CD4-positive, alpha-beta T cell treated with Interleukin-12 subunit alpha and Interleukin-12 subunit beta, for 1 hour (primary cell): ENCODE measurements at places on chromosomes 12 and 14.
A peak's percentile ranks its signal among the peaks of the same experiment; 100 is the strongest.

GRCh38 chr12:61272441-61272840, 987.8 kb upstream of the USP15 start:
- no peak for DNase-seq

DNA sequence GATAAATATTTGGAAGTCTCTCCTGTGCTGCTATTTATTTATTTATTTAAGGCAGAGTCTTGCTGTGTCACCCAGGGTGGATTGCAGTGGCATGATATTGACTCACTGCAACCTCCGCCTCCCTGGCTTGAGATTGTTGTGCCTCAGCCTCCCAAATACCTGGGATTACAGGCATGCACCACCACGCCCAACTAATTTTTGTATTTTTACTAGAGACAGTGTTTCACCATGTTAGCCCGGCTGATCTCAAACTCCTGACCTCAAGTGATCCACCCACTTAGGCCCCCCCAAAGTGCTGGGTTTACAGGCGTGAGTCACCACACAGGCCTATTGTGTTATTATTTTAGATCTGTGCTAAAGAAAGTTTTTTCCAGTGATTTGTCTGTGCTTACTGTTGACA, 225.2 kb downstream of the CCER1 start:
- DNase-seq, result no peak

DNA sequence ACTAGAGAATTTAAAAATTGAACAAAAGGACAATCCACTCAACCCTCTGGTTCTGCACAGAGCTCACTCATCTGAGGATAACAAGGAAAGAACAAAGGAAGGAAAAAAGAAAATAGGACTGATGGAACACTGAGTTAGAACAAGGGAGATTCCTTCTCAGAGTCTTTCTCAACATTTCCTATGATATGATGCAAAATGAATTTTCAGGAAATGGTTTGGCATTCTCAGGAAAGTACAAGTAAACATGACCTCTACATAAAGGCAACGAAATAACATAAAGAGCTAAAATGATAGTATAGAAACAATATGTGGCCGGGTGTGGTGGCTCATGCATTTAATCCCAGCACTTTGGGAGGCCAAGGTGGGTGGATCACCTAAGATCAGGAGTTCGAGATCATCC, 135.8 kb downstream of the ITPR2 start:
- DNase-seq, result no peak

DNA sequence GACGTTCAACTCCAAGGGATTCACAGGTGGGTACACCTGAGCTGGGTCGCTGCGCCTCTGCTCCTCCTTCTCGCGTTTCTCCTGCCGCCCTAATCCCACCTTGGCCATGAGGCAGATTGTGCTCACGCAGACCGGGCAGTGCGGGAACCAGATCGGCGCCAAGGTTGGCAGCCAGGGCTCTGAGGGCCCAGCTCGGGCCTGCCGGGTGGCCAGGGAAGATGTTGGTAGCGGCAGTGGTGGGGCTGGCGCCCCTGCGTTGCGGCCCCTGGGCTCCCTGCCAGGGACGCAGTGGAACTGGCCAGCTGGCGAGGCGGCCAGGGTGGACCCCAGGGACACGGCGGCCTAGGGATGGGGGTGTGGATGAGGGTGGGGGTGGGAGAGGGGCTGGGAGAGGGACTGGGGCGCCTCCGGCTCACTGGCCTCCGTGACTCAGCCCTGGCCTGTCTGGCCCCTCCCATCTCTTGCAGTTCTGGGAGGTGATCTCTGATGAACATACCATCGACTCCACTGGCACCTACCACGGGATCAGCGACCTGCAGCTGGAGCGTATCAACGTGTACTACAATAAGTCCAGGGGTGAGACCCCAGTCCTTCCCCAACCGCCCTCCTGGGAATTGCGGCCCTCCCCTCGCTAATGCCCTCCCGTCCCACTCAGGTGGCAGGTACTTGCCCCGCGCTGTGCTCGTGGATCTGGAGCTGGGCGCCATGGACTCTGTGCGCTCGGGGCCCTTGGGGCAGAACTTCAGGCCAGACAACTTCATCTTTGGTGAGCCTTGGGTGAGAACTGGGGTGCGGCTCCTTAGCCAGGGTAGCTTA, 114.9 kb upstream of the ALG10B start:
- no peak for DNase-seq

GRCh38 chr14:55416866-55417265, 5.2 kb upstream of the ATG14 start:
- peak; percentile 8 for DNase-seq

DNA sequence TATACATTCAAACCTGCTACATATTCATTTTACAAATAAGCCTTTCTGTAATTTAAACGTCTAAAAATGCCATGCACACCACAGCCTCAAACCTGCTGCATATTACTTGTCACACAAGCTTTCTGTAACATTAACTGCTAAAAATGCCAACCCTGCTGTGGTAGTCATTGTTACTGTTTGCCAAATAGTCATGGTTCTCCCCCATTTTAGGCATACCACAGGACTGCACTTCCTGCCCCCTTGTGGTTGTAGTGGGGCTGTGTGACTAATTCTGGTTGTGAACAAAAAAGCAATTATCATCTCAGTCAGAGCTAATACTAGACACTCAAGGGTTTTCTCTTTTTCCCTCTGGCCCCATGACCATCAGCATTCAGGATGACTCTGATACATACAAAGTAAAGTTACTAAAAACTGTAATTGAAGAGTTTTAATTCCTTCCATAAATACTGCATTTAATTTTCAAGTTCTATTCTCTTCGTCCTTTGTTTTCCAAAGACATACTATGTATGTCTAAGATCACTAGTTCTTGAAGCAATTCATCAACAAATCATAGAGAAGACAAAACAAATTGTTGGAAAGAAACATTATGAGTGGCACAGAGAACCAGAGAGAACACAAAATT, 5.7 kb upstream of the SLC35F4 start:
- DNase-seq, result no peak

- DNase-seq, result no peak
Observed at GRCh38 chr14:77902811-77903210, 102.9 kb downstream of the ADCK1 start.

DNA sequence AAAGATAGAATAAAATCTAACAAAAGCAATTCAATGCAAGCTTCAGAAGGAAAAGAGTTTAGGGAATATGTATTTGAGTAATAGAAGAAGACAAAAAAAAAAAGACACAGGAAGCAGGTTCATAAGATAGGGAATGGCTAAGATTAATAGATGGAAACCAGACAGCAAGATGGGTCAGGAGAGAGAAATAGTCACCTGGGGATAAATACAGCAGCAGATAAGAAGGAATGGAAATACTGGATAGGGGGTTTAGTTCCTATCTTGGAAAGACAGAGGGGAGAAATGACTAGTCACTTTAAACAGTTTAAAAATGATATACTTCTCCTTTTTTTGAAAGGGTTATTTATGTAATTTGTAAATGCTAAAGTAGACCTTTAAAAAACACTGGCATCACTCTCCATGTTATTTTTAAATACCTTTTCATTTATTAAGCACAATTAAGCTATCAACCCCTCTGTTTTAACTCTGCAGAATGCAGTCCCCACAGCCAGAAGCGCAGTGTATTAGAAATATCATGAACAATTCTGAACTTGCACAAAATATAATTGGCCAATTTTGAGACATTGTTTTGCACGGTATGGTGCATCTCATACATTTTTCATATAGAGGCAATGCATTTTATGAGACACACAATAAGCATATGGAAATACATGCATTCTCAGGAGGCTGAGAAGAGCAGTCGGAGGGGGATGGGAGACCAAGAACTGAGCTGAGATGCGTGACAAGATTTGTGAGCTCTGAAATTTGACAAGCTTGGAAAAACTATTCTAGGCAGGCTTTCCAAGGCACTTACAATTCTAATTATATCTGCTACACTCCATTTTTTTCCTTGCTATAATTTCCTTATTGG, 303.4 kb upstream of the PRICKLE1 start:
- no peak for DNase-seq

DNA sequence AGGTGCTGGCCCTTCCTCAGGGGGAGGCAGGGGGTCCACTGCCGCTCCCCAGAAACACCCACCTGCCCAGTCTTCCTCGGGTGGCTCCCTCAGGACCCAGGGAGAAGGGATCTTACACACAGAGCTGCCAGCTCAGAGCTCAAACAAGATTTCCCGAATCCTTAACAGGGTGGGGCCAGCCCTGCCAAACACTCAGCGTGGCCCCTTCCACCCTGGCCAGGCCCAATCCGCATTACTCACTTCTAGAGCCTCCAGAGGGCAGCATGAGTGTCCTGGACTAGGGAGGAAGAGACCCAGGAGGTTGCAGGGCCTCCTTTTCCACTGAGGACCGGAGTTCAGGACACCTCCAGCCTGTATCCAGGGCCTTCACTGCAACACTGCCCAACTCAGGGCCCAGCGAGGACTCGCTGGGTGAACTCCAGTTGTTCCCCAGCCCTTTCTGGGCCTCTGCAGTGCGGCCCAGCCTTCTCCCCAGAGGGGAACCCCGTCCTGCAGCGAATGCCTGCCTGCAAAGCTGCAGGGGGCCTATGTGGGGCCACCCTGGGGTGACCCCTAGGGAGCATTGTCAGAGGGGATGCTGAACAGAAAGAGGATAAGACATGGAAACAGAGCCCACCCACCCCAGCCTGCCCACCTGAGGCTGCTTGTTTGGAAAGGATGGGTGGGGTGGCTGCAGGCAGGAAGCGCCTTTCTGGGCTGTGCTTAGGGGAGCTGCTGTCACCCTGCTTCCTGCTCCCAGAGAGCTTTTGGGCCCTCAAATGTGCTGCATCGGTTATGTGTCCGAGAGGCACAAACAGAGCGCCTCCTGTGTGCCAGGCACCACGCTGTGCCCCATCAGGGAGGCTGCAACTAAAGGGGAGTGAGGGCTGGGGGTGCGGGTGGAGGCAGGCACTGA, 43.8 kb downstream of the CCNK start:
- DNase-seq, result no peak

GRCh38 chr14:73718418-73719251, 4.5 kb upstream of the PNMA1 start:
- no peak for DNase-seq

- no peak for DNase-seq
Observed at GRCh38 chr14:53365486-53366130, 212.5 kb upstream of the DDHD1 start.

GRCh38 chr12:72522411-72522810, 250.2 kb downstream of the TRHDE start:
- no peak for DNase-seq

DNA sequence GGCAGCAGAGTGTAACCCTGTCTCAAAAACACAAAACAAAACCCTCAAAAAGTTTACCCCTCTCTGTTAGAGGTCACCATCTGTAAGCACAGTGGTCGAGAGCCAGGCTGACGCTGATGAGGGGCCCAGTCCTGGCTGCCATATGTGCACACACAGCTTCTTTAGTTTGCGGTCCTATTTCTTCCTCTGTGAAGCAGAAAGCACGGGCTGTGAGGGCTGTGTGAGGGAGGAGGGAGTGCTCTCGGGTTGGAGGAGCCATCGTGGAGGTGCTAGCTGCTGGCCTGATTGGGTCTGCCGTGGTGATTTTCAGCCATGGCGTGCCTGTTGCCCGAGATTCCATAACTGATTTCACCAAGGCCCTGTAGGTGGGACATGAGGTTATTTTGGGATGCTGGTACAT, 3.5 kb downstream of the ULK1 start:
- DNase-seq, result no peak

- no peak for DNase-seq
Observed at GRCh38 chr12:97335115-97335514, 127.5 kb upstream of the RMST start.

DNA sequence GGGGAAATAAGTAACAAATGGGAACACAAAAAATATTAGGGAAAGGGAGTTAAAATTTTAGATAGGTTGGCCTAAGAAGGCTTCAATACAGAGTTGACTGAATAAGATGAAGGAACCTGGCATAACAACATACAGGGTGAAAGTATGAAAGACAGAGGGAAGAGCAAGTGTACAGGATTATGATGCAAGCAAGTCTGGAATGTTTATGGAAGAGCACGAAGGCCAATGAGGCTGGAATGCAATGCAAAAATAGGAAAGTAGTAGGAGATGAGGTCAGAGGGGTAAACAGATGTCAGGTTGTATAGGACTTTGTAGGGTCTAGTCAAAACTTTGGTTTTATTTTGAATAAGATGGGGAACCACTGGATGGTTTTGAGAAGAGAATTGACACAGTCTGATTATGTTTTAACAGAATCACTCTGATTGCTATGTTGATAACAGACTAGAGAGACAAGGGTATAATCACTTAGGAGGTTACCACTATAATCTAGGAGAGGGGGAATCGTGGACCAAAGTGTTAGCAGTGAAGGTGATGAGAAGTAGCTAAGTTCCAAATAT, 96.8 kb downstream of the OSBPL8 start:
- no peak for DNase-seq

GRCh38 chr14:105877645-105878044, 351.3 kb downstream of the TMEM121 start:
- DNase-seq, result no peak

GRCh38 chr14:75570797-75571196, 7.6 kb upstream of the FLVCR2 start:
- no peak for DNase-seq

- no peak for DNase-seq
Observed at GRCh38 chr14:103033681-103034096, 23.7 kb downstream of the CDC42BPB start.

- no peak for DNase-seq
Observed at GRCh38 chr14:37515771-37516170, 79.3 kb downstream of the FOXA1 start.

GRCh38 chr12:31588976-31589375, 2.0 kb downstream of the DENND5B start:
- no peak for DNase-seq

- DNase-seq, result no peak
Observed at GRCh38 chr14:20116748-20117147, 6.2 kb downstream of the OR4K17 start.

- no peak for DNase-seq
Observed at GRCh38 chr14:90489916-90490719, 93.3 kb downstream of the CALM1 start.

GRCh38 chr14:33239465-33239864, 300.8 kb downstream of the NPAS3 start:
- no peak for DNase-seq

GRCh38 chr14:37143475-37143874, 28.9 kb downstream of the SLC25A21 start:
- no peak for DNase-seq

DNA sequence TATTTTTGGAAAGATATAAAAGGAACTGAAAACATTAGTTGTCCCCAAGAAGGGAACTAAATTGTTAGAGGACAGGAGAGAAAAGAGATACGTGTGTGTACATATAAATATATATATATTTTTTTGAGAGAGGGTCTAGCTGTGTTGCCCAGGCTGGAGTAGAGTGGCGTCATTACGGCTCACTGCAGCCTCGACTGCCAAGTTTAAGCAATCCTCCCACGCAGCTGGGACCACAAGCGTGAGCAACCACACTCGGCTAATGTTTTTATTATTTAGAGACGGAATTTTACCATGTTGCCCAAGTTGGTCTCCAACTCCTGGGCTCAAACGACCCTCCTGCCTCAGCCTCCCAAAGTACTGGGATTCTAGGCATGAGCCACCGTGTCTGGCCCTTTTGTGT, 16.2 kb upstream of the NOP2 start:
- DNase-seq, result no peak

- DNase-seq, result no peak
Observed at GRCh38 chr14:98501335-98501734, 770.7 kb downstream of the BCL11B start.

- DNase-seq, result no peak
Observed at GRCh38 chr12:78402366-78403134, 462.0 kb upstream of the SYT1 start.

- no peak for DNase-seq
Observed at GRCh38 chr12:11797317-11797913, 147.9 kb downstream of the ETV6 start.

- no peak for DNase-seq
Observed at GRCh38 chr12:52602552-52602951, 1.3 kb upstream of the KRT72 start.
